ENCODE measurements at places on chromosomes 13 and 19.
A peak's percentile ranks its signal among the peaks of the same experiment; 100 is the strongest.

DNA sequence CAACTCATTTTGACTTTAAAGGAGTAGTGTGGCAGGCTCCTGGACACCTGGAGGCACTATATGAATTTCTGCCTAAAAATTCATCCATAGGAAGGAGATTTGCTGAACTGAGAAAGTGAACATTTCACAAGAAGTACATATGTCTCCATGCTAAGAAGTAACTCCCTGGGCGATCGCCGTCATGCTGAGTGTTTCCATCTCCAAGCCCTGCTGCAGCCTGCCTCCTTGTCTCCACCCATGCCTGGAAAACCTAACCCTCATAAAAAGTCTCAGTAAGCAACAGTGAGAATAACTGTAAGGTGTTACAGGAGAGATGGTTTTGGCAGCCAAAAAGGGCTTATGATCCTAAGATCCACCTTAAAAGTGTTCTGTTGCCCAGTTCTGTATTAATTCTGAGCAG, 251.3 kb downstream of the SHISA2 start:
- no peak for DNase-seq

DNA sequence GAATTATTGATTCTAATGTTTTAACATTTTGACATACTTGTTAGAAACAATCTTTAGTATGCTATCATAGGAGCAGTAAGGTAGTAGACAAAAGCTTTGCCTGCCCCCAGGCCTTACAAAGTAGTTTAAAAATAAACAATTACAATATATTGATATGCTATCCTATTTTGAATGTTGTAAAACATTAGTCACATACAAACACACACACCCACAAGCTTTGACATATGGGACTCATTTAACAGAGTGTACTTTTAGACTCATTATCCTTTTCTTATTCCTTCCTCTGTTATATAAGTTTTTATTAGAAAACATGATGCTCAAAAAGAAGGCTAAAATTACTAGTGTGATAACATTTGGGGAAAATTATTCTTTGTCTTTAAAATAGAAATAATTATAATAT, 33.5 kb downstream of the UCHL3 start:
- DNase-seq: no peak

DNA sequence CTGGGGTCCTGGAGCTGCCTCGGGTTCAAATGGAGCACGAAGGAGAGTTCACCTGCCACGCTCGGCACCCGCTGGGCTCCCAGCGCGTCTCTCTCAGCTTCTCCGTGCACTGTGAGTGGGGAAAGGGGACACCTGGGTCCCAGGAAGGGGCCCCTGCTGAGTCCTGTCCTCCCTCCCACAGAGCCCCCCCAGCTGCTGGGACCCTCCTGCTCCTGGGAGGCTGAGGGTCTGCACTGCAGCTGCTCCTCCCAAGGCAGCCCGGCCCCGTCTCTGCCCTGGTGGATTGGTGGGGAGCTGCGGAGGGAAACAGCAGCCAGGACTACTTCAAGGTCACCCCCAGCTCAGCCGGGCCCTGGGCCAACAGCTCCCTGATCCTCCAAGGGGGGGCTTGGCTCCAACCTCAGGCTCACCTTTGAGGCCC, 11.0 kb upstream of the SIGLEC11 start:
- DNase-seq: no peak

- no peak for DNase-seq
Observed at GRCh38 chr13:65613004-65613403, 1617.1 kb downstream of the PCDH9 start.

- no peak for DNase-seq
Observed at GRCh38 chr13:28825379-28825778, 5.2 kb downstream of the MTUS2 start.

DNA sequence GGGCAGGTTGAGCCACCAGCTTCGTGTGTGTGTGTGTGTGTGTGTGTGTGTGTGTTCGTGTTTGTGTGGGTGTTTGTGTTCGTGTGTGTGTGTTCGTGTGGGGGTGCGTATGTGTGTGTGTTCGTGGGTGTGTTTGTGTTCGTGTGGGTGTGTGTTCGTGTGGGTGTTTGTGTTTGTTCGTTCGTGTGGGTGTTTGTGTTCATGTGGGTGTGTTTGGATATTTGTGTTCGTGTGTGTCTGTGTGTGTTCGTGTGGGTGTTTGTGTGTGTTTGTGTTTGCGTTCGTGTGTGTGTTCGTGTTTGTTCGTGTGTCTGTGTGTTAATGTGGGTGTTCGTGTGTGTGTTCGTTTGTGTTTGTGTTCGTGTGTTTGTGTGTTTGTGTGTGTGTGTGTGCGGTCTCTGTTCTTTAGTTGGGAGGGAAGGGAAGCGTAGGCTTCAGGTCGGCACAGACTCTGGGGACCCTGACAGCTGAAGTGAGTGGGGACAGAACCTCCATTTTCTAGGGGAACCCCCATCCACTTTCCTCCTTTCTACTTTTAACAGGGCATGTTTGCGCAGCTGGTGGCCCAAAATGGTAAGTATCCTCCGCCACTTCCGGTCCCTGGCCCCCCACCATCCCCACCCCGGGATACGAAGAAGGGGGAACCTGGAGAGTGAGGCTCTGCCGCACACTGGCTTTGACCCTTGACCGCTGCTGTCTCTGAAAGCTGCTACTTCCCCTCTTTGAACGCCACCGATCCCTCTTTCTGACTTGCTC, 1.6 kb downstream of the TNFSF9 start:
- DNase-seq: no peak

DNA sequence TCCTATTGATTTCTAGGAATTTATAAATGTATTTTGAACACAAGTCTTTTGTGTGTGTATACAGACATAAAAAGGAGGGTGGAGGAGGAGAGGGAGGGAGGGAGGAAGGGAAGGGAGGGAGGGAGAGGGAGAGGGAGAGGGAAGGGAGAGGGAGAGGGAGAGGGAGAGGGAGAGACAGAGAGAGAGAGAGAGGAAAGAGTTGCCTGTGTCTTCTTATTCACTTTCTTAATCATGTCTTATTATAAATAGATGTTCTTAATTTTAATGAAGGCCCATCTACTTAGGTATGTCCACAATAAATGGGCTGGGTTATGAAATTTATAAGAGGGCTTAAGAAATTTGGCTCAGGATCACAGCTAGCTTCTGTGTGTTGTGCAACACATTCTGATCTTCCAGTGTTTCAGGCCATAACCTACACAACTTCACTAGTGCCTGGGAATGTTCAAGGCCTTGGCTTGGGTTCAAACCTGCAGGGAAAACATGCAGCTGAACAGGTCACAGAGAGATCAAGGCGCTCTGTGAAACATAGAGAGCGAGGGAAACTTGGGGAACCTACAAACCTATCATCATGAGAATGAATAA, 39.3 kb downstream of the ZNF45 start:
- DNase-seq: no peak

DNA sequence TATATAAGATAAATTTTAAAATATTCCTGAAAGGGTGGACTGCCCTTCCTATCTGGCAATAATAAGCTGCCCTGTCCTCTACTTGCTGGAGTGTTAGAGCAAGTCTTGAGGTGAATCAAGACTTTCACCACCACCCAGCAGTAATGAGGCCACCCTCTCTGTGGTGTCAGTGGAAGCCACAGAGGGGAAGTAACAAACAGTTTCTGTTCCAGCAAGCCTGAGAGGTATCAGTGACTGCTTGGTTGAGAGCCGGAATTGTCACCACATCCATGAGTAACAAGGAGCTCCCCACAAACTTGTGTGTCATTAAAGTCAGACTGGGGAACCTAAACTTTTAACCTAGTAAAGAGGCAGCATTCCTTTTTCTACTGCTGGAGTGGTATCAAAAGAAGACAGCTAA, 532.7 kb upstream of the SPRY2 start:
- no peak for DNase-seq

DNA sequence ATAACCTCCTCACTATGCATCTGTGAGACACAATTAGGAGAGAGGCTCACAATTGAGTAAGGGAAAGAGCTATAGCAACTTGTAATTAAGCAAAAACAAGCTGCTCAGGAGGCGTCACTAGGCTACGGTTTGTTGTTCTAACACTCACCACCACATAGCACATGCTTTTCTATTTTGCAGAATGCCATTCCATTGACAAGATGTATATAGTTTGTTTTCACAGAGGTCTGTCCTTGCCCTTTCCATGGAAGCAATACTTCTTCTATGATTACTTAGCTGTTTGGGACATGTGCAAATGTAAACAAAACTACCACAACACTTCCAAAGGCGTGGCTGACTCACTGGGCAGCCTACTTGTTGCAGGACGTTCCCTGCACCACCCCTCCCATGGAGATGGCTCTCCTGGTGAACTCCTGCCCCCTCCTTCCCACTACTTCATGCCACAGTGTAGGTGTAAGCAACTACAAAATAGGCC, 33.9 kb upstream of the FAM216B start:
- peak; percentile 96 for DNase-seq

GRCh38 chr19:5444431-5444830, 10.8 kb upstream of the ZNRF4 start:
- DNase-seq: no peak

GRCh38 chr13:51330791-51331190, 8.7 kb upstream of the SERPINE3 start:
- no peak for DNase-seq

DNA sequence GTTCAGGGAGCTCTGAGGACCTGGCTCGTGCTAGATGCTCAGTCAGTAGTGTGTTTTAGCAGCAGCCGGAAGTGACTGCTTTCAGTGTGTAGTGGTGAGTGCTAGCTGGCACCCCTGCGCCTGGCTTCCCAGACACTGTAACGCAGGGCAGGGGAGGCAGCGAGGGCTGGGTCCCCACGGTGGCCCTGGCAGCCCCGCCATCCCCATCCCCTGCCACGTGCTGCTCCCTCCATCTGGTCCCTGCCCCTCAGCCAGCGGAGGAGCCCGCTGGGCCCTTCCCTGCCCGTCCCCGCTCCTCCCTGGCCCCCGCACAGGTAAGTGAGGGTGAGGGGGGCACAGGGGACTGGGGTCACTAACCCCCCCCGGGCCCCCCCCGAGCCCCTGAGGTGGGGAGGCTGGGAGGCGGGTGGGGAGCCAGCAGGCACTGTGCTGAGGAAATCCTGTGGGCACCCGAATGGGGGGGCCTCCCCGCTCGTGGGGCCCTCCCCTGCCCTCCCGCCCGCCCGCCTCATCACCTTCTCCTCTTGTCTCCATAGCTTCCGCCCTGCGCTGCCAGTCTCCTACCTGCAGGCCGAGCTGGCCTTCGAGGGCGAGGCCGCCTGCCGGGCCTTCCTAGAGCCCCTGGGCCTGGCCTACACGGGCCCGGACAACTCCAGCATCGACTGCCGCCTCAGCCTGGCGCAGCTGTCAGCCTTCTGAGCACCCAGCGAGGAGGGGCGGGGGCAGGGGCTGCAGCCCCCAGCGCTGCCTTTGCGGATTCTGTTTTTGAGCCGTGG, 3.2 kb downstream of the LENG9 start:
- DNase-seq: no peak

GRCh38 chr13:59744747-59745391, 418.9 kb downstream of the DIAPH3 start:
- no peak for DNase-seq

DNA sequence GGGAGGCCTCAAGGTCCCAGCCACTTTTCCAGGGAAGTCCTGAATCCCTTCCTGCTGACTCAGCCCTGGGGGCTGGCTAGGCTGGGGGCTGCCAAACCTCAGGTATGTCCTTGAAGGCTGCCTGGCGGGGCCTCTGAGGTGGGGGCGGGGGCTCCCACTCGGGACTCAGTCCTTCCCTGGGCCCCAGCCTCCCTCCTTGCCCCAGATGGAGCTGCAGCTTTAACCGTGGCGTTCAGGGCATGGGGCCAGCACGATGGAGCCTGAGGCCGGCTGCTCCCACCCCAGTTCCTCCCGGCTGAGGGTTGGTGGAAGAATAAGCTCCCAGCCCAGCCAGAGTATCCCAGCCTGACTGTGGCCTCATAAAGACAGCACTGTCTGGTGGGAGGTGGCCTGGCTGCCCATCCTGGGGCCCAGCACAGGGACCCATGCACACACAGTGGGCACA, 12.4 kb downstream of the CILP2 start:
- no peak for DNase-seq

DNA sequence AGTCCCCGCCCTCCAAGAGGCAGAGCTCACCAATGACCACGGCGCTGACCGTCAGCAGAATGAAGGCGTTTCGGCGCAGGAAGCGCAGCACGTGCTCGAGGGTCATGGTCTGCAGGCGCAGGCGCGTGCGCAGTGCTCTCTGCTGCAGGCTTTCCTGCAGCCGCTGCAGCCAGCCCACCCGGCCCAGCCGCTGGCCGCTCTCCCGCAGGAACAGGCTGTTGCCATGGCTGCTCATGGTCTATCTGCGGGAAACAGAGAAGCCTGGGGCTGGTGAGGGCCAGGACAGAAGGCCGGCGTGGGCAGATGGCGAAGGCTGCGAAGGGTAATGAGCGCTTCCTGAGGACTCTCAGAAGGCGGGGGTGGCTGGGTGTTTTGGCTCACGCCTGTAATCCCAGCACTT, 7.0 kb downstream of the SLC1A6 start:
- no peak for DNase-seq

GRCh38 chr13:75512253-75512652, 25.4 kb downstream of the COMMD6 start:
- DNase-seq: no peak

GRCh38 chr19:306151-306900, 15.1 kb upstream of the PLPP2 start:
- DNase-seq: no peak

DNA sequence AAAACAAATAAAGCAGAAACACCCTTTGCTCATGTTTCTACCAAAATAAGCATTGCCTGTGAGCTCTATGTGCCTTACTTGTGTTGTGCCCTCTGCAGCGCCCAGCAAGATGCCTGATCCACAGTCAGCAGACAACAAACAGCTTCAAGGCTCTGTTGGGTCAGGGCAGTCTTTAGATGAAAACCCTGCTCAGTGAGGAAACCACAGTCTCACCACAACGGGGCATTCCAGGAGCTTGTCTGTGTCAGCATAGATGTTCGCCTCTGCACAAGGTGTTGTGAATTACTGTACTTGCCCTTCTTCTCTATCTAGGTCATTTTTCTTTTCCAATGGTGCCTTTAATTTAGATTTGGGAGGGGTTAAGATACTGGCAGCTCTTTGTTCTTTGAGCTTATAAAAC, 251.9 kb downstream of the COL4A1 start:
- DNase-seq: no peak

GRCh38 chr13:103788061-103788652, 721.9 kb upstream of the SLC10A2 start:
- peak; percentile 0 for DNase-seq

GRCh38 chr13:100394005-100394695, 194.4 kb downstream of the GGACT start:
- peak; percentile 89 for DNase-seq

DNA sequence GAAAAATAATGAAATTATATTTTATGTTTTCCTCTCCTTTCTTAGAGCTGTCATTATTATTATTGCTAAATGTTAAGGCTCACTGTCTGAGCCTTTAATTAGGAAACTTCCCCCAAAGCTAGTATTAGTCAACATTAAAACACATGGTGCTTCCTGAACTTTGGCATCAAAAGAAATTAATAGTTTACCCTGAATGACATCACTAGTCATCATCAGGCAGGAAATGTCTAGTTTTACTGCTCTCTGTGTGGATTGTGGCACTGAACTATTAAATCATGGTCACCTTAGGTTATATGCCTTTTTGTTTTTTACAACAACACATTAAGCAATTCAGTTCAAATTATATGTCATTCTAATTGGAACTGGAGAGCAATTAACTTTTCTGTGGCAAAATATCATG, 595.5 kb downstream of the SLITRK1 start:
- no peak for DNase-seq

- DNase-seq: no peak
Observed at GRCh38 chr19:49738268-49738667, 24.8 kb downstream of the TSKS start.

Measured in fibroblast of lung (primary cell).